ENCODE measurements at places on chromosomes 2 and 18.

- peak; percentile 38 for DNase-seq
These were observed 7.3 kb upstream of the PRLH start for GRCh38 chr2:237558961-237559641.

GRCh38 chr2:234989183-234989701 is 37.4 kb downstream of the SH3BP4 start:
- peak; percentile 68 for DNase-seq

DNA sequence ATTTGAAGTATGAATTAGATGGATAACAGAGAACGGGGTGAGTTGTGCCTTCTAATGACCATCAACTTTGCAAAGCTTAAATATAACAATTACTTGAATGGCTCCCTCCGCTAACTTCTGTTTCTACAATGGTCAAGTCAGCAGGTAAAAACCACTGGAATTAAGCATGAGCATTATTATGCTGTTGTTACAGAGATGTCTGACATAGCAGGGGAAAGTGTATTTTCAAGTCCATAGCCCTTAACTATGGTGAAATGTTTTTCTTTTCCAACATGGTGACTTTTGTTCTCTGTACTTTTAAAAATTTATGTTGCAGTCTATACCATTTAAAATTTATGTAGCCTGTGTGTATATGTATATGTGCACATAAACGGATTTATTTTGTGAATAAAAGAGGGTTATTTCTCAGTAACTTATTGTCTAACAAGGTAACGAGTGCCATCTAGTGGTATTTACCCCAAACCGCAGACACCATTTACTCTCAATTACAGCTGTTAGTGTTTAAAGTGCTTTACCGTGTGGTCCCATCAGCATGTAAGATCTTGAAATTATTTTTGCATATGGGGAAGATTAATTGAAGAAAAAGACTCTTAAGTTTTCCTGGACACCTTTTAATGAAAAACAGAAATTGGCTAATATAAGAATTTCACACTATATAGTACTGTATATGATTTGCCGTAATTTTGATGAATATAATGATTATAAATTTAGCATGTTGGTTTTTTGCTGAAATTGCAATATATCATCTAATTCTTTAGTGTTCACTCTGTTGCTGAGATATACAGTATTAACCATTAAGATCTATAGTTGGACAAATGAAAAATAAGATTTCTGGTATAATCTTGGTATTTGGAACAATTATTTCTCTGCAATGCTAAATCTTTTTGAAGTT is 78.2 kb downstream of the UBE2E3 start:
- peak; percentile 77 for DNase-seq

- DNase-seq = no peak
These were observed 42.0 kb upstream of the UBE2E3 start for GRCh38 chr2:180938451-180938850.

DNA sequence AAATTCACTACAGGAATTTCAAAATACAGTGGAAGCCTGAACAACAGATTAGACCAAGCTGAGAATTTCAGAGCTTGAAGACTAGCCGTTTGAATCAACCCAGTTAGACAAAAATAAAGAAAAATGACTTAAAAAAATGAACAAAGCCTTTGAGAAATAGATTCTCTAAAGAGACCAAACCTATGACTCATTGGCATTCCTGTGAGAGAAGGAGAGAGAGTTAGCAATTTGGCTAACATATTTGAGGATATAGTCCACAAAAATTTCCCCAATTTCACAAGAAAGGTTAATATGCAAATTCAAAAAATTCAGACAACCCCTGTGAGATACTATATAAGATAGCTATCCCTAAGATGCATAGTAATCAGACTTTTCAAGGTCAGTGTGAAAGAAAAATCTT is 78.0 kb downstream of the MYO3B start:
- DNase-seq = no peak

DNA sequence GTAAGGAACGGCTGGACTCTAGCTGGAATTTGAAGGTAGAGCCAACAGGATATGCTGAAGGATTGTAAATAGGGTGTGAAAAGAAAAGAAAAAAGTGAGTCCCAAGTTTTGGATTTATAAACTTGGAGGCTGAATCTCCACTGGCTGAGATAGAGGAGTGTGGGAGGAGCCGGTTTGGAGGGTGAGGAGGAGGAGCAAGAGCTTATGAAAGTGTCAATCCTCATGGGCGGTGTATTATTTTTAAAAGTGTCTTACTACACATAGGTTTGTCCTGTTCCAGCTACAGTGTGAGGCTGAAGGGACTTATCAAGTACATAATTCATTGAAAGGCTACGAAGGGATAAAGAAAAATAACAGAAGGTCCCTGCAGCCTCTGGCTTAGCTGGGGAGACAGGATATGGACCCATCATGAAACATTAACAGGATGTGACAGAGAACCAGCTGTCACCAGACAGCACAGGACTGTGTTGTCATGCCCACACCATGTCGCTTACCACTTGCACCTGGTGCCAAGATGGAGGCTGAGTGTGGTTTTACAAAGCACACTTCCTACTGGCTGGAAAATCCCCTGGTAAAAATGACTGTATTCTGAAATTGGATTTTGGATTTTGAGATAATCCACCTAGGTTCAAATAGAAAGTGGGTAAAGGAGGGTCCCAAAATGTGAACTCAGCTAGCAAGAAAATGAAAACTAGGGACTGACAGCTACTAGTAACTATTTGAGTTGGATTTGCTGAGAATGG is 2.5 kb upstream of the MREG start:
- no peak for DNase-seq

DNA sequence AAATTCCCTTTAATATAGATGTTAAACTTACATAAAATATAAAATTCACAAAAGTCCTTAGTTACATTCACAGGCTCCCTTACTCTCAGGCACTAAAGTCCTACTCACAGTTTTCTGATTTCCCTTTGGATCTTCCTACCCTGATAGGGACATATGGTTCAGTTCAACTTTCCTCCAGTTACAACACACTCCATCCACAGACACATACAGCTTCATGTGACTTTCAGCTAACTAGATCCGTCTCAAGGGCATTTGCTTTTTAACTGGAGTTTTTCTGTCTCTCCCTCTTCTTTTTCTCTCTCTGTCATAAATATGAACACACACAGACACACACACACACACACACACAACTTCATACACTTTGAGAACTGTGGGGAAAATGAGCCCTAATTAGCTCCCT is 419.2 kb downstream of the LRP1B start:
- DNase-seq = no peak

DNA sequence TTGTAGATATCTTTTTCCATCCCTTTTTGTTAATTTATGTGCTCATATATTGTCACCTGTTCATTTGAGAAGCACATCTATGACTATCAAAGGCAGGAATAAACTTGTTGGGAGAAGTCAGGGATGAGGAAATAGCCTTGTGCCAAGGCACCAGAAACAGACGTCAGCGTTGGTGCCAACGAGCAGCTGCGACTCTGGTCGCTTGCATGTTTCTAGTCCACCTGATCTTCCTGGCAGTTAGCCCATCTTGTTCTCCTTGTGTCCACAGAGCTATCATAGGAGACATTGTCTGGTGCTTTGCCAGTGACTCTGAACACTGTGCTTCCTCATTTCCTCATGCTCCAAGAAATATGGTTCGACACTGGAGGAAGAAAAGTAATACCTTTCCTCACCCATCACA is 374.4 kb downstream of the PTPRM start:
- DNase-seq = no peak

- DNase-seq = no peak
These were observed 96.7 kb upstream of the LMAN1 start for GRCh38 chr18:59455728-59456276.

DNA sequence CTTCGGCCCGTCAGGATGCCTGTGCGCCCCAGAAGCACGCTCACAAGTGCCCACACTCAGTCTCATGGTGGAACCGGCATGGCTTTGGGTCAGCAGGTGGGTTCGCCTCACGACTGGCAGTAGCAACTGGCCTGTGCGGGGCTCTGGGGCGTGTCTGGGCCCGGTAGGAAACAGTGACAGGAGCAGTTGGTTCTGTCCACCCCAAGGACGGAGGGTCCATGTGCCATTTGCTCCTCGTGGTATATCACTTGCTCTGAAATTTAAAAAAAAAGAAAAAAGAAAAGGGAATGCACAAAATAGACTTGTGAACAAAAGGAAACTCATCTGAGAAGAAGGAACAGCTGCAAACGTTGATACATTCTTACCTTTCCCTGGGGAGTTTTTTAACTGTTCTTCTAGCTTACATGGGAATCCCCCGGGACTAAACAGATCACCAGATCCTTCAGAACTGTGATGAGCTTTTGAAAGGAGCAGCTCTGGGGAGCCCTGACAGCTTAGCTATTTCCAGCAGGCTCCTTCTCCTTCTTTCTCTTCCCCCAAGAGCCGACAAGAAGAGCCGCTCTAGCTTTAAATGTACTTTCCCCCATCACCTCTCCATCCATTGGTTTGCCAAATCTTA is 42.8 kb downstream of the TRAPPC12 start:
- DNase-seq = no peak

DNA sequence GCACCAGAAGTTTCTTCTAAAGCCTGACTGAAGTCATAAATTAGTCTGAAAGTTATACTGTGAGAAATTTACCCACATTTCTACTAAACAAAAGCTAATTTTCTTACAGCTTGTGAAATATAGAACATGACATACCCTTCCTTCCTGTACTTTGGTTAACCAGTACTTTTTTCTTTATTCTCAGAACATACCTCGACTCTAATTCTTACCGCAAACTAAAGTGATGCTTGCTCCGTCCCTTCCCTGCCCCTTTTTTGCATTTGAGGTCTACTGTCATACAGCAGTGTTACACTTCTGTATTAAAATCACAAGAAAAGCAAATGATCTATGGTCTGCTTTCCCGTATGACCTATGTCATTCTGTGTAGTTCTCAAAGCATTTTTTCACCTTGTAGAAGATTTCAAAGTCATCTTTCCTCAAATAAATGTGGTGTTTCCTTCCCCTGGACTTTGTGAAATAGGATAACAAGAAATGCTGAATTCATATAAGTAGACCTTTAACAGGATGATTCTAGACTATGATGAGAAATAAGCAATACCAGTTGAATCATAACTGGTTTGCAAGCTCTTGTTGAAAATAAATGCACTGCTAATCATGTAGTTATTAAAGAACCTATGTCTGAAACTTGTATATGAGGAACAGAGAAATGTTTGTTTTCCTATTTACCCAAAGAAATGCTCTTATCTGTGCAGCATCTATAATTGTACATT is 30.4 kb downstream of the CYTIP start:
- DNase-seq = no peak

DNA sequence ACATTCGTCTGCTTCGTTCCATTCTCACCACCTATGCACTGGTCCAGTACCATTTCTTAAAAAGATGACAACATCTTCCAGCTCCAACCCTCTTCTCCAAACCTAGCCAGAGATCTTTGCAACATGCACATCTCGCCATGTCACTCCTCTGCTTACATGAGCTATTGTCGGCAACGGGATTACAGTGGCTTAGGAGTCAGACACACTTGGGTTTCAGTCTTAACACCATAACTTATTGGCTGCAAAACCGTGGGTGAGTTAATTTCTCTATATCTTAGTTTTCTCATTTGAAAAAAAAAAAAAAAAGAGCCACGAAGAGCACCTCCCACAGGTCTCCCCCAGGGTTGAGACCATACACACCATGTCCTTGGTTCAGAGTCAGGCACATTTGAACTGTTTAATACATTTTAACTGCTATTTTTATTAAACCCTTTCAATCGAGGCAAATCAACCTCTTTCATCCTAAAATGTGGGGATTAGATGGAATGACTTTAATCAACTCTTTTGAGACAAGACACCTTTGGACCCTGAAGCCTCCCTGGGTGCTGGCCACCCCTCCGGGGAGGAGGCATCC is 889 bp downstream of the ANKRD29 start:
- peak; percentile 19 for DNase-seq

DNA sequence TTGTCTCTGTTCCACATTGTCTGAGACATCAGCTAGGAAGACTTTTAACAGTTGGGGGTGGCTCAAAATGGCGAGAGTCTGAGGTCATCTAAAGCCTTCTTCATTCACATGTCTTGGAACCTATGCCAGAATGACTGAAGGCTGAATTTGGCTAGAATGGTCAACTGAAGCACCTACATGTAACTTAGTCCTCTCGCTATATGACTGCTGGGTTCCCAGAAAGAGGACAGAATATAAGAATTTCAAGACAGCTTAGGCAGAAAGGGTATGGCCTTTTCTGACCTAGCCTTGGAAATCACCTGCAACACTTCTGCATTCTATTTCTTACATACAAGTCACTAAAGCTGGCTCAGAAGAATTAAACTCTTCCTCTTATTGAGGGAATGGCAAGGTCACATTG is 75.6 kb upstream of the OTX1 start:
- DNase-seq = no peak

DNA sequence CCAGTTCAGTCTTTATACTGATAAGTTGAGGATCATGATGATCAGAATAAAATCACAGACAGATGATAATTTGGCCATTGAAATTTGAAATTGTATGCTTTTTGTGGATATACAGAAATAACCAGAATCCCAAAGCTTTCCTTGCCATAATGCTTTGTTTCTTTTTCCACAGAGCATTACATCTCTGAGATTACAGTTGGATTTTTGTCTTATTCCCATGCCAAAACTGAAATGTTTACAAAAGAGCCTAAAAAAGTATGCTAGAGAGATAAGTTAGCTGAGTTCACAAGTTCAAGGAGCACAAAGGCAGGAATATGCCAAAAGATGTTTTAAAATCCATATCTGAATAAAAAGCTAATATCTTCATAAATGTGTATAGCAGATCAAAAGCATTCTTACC is 321.3 kb downstream of the PID1 start:
- DNase-seq = no peak

GRCh38 chr18:11851806-11852337 is 659 bp downstream of the CHMP1B start:
- peak; percentile 55 for DNase-seq

DNA sequence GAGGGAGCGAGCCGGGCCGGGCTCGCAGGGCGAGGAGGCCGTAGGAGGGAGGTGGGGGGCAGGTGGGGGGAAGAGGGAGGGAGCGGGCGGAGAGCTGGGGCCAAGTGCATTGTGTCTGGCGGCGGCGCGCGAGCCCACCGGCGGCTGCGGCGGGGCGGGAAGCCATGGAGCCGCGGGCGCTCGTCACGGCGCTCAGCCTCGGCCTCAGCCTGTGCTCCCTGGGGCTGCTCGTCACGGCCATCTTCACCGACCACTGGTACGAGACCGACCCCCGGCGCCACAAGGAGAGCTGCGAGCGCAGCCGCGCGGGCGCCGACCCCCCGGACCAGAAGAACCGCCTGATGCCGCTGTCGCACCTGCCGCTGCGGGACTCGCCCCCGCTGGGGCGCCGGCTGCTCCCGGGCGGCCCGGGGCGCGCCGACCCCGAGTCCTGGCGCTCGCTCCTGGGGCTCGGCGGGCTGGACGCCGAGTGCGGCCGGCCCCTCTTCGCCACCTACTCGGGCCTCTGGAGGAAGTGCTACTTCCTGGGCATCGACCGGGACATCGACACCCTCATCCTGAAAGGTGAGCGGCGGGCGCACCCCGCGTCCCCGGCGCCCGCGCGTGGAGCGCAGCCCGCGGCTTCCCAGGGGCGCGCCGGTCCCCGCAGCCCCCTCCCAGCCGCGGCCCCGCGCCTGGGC is at the start of gene TMEM178A:
Gene TMEM178A, plus strand, starts transcription at position 107 of the 680 bp plus-strand sequence. Its CDS starts 58 bp downstream, at position 165.
- DNase-seq = no peak

GRCh38 chr2:214836568-214836967 is 27.1 kb upstream of the BARD1 start:
- no peak for DNase-seq

GRCh38 chr18:46601141-46601805 is 55.7 kb downstream of the LOXHD1 start:
- DNase-seq = no peak
